NCI-H2081 (cell line): ENCODE measurements at places on chromosomes 5 and 9.

GRCh38 chr9:135522931-135523330 is 1.7 kb downstream of the LCN1 start:
- DNase-seq = no peak

- DNase-seq = no peak
Observed at GRCh38 chr5:172178301-172178987, 9.6 kb downstream of the STK10 start.

GRCh38 chr5:87185838-87186237 is 81.8 kb upstream of the RASA1 start:
- DNase-seq = no peak

- no peak for DNase-seq
Observed at GRCh38 chr5:141516672-141517025, 27.8 kb downstream of the PCDHGC5 start.

- peak; percentile 38 for DNase-seq
Observed at GRCh38 chr5:34007201-34007620, 639 bp downstream of the AMACR start.

DNA sequence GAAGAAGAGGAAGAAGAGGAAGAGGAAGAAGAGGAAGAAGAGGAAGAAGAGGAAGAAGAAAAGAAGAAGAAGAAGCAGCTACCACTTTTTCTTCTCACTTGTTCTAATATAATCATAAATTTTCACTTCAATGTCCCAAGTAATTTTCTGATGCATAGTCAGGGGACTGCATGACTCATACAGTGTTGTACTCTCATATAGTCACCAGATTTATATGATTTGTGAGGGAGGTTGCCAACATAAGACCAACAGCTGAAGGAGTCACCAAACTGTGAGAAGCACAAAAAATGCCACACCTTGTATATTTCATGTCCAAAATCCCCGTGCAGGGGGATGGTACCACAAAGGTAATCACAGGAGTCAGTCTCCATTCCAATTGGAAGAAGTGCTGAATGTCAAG is 32.7 kb upstream of the DMRTA1 start:
- no peak for DNase-seq

DNA sequence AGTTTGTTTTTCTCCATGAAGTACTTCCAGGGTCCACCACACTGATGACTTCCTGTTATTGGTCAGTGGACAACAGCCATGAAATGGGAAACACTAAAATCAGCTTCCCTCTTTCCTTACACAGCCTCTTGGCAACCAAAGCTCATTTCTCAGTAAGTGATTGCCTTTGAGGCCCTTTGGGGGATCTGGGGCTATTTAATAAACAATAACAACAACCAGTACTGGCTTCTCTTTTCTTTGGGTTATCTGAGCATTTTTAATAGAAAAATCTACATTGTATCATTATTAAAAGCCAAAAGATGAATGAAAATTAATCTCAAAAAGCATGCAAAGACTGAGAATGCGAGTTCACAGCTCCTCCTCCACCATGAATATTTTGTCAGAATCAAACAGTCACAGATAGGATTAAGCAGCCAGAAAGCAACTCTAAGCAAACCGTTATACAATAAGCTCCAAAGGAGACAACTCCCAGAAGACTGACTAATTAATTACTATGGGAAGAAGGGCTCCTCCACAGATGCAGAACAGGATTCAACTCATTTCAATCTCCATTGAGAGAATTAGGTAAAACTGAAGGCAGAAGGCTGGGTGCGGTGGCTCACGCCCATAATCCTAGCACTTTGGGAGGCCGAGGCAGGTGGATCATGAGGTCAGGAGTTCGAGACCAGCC is 68.3 kb downstream of the SERINC5 start:
- no peak for DNase-seq

GRCh38 chr9:88733651-88734421 is 198.9 kb downstream of the NXNL2 start:
- DNase-seq = no peak

DNA sequence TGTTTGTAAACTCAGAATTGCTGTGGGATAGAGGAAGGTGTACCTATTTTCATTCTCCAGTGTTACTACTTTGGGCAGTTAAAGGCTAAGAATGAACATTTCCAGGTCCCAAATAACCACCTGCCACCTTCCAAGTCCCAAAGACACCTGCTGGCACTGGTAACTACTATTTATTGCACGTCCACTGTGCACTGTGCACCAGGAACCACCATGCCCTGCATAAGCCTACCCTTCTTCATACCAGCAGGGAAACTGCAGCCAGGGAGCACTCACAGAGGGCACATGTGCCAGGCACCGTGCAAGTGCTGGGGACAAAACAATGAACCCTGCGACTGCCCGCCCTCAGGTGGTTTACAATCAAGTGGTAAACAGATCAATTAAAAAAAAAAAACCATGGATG is 34.9 kb downstream of the RAPGEF1 start:
- no peak for DNase-seq

GRCh38 chr5:6583049-6583880 is 49.6 kb downstream of the NSUN2 start:
- DNase-seq = no peak

DNA sequence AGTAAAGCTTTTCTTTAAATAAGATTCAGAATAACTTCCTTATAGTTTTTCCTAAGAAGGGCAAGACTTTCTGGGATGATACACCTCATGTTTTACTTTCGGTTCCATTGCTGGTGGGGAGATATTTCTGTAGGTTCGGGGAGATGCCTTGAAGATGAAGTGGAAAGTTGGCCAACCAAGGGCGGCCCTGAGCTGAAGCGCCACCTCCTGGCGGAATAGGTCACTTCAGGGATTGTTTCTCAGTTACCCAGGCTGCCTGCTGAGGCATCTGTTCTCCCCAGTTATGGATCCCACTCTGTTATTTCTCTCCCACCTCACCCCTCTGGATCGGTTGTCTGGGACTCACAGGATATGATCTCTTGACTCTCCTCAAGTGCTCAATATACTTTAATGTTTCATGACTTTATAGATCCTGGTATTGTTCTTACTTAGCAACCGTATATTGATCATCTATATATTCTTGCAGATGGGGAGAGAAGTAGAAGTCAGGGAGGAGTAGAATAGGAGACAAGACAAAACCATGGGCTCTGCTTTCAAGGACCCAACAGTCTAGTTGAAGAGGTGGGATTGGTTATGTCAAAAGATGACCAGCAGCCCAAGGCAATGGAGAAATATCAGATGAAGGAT is 23.4 kb downstream of the MEGF10 start:
- DNase-seq = peak; percentile 33

- no peak for DNase-seq
Observed at GRCh38 chr5:72291601-72292000, 28.4 kb downstream of the MRPS27 start.

GRCh38 chr9:36151316-36152210 is 15.0 kb downstream of the GLIPR2 start:
- no peak for DNase-seq

DNA sequence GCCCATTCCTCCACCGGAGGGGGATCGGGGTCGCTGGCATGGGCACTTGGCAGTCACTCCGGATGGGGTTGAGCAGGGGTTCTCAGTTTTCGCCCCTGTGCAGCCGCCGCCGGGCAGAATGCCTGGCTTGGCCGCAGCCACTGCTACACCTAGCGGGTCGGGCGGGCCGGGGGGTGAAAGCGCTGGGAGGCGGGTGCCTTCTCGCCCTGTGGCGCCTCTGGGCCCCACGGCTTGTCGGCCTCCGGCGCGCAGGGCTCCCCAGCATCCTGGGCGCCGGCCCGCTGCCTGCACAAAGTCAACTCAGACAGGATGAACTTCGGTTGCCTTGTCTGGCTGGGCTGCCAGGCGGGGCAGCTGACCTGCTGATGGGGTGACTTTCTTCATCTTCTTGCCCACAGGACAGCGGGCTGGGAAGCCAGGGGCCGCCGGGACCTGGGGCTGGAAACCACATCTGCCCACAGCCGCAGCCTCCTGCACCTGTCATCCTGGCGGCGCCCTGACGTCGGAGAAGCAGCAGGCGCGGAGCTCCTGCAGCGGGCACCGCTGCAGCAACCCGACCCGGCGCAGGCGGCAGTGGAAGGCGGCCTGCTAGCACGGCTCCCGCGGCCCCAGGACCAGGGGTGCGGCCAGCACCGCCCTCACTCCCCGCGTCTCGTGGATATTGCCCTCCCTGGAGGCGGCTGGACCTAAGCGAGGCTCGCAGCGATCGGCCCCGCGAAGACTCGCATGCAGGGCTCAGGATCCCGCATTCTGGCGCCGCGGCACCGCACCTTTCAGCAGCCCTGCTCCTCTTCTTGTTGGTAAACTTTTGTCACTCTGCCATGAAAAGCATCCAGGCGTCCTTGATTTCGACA is 1.3 kb upstream of the ANKRD18A start:
- DNase-seq = peak; percentile 67

- DNase-seq = no peak
Observed at GRCh38 chr9:131617611-131618010, 72.3 kb downstream of the PRRT1B start.

GRCh38 chr5:177370488-177371119 is 12.9 kb downstream of the RGS14 start:
- DNase-seq = peak; percentile 85

GRCh38 chr5:42321785-42322184 is 101.5 kb upstream of the GHR start:
- no peak for DNase-seq

DNA sequence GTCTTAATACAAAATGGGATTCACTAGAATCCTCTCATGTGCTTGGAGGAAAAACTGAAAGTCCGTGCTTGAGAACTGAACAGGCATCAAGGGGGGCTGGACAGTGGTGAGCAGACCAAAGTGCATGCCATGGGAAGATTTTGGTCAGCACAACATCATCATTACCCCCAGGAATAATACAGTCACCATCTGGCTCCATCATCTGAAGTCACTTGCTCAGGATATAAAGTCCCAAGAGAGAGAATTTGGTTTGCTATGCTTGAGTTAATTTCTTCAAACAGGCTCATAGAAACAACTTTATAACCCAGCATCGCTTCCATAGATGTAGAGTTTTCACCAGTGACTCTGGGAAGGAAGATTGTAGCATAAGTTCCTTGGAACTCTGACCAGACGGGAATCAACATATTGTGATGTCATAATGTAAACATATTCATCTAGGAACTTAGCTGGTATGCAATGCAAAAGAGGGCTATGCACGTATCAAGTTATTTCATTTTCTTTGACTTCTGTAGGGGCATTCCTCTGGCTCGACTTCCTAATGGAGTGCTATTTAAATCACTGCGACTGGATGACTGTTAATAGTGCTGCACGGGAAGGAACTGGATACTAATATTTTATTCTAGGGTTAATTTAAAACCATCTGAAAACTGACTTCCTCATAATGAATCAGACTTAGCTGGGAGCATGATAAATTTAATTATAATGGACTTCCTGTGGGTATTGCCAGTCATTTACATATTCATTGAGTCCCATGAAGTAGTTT is 145.2 kb downstream of the MTRR start:
- DNase-seq = no peak

- no peak for DNase-seq
Observed at GRCh38 chr9:125929846-125930245, 182.7 kb downstream of the PBX3 start.

- no peak for DNase-seq
Observed at GRCh38 chr9:114033397-114034103, 44.5 kb downstream of the AMBP start.

DNA sequence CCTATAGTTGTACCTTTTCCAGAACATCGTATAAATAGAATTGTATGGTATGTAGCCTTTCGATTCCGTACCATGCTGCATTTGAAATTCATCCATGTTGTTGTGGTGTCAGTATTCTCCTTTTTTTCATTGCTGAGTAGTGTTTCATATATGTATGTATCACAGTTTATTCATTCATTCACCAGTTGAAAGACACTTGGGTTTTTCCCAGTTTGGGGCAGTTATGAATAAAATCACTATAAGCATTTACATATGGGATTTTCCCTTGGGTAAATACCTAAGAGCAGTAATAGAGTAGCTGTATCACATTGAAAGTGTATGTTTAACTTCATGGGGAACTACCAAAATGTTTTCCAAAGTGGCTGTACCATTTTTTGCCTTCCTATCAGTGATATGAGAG is 16.1 kb upstream of the FKTN start:
- DNase-seq = no peak

DNA sequence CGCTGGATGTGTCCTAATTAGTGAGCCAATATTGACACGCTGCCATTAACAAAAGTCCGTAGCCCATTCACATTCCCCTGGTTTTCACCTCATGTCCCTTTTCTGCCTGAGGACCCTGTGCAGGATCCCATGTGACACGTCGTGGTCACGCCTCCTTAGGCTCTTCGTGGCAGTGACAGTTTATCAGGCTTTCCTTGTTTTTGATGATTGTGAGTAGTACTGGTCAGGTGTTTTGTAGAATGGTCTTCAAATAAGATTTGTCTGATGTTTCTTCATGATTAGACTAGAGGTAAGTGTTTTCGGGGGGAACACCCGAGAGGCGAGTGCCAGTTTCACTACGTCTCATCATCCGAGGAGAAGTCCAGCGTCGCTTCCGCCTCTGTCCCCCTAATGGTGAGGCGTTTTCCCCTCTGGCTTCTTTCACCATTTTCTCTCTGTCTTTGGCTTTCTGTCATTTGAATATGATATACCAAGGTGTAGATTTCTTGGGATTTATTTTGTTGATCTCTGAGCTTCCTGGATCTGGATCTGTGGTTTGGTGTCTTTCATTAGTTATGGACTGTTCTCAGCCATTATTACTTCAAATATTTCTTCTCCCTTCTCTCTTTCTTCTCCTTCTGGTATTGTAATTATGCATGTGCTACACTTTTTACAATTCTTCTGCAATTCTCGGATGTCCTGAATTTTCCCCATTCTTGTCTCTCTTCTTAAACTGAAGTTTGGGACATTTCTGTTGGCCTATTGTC is 57.3 kb downstream of the TRIP13 start:
- DNase-seq = no peak

DNA sequence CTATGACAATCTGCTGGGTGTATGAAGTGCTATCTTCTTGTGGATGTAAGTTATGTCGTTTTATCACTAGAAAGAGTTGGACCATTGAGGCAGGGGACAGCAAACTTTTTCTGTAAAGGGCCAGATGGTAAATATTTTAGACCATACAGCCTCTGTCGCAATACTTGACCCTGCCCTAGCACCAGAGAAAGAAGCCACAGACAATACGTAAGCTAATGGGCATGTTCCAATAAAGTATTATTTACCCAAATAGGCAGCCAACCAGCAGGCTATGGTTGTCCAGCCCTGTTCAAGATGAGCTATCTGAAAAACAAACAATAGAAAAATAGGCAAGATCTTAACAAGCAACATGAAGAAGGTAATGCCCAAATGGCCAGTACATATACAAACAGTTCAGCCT is 36.4 kb downstream of the MTX3 start:
- DNase-seq = no peak

DNA sequence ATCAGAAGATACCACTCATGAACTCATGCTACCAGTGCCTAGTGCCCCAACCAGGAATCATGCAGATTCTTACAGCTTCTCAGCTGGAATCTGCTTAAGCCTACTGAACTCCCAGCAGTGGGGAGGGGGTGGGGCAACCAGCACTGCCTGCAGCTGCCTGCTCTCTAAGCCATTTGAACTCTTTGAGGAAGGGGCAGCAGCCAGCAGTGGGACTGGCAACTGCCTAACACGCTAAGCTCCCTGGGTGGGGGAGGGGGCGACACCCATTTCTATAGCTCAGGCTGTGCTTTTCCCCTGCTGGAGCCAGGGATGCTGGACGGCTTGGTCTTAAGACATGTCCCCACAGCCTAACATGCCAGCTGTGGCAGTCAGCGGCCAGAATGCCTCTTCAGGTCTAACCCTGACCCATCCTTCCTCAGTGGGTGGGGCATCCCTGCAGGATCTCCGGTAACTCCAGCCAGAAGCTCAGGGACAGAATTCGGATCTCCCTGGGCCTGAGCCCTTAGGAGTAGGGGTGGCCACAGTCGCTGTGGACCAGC is 889.7 kb downstream of the CDH9 start:
- DNase-seq = no peak
